ENCODE measurements at places on chromosomes 5 and 9.

GRCh38 chr5:72539726-72540125, 32.5 kb upstream of the ZNF366 start:
- DNase-seq, result no peak

- DNase-seq, result peak; percentile 51
Observed at GRCh38 chr9:136011703-136012496, 50.7 kb upstream of the UBAC1 start.

GRCh38 chr5:4185127-4185526, 589.5 kb downstream of the IRX1 start:
- no peak for DNase-seq

GRCh38 chr9:95642189-95642588, 125.4 kb upstream of the PTCH1 start:
- no peak for DNase-seq

DNA sequence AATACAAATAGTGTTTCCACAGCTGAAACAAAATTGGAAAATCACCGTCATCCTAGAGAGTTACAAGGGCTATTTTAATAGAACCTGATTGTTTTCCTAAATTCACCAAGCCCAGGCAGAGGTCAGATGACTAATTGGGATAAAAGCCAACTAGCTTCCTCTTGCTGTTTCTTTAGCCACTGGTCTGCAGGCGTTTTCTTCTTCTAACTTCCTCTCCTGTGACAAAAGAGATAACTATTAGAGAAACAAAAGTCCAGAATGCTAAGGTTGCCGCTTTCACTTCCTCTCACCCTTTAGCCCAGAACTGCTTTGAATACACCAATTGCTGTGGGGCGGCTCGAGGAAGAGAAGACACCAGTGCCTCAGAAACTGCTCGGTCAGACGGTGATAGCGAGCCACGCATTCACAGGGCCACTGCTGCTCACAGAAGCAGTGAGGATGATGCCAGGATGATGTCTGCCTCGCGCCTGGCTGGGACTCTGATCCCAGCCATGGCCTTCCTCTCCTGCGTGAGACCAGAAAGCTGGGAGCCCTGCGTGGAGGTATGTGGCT, at the start of gene TLR4:
Gene TLR4, plus strand, starts transcription at position 380 of the 552 bp plus-strand sequence. Its CDS starts 70 bp downstream, at position 450.
- DNase-seq, result peak; percentile 79
